ENCODE measurements at places on chromosomes 6 and 20.

- DNase-seq, result no peak
Observed at GRCh38 chr6:168326294-168327261, 7.0 kb upstream of the DACT2 start.

DNA sequence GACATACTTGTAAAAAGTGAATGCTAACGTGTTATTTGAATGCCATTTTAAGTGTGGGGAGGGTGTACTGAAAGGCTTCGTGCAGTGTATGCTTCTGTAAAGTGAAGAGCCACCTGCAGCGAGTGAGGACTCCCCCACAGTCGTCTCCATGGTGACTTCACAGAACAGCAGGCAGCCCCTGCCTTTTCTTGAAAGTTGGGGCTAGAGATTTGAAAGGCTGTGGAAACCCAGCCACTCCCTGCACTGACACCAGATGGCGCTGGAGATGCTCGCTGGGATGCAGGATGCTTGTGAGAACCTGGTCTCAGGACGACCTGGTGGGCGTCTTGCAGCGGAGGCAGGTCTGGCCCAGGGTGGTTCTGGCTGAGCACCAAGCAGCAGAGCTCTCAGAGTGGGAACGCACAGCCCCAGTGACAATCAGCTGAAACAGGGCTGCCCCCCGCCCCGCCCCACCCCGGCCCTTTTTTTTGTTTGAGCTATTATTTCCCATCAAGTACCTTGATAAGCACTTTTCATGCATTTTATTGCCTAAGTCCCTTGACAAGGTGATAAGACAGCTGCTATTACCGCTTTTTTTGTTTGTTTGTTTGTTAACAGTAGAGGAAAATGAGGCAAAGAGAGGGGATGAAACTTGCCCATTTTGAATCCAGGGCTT, 150.3 kb downstream of the SYCP2 start:
- peak; percentile 52 for DNase-seq

DNA sequence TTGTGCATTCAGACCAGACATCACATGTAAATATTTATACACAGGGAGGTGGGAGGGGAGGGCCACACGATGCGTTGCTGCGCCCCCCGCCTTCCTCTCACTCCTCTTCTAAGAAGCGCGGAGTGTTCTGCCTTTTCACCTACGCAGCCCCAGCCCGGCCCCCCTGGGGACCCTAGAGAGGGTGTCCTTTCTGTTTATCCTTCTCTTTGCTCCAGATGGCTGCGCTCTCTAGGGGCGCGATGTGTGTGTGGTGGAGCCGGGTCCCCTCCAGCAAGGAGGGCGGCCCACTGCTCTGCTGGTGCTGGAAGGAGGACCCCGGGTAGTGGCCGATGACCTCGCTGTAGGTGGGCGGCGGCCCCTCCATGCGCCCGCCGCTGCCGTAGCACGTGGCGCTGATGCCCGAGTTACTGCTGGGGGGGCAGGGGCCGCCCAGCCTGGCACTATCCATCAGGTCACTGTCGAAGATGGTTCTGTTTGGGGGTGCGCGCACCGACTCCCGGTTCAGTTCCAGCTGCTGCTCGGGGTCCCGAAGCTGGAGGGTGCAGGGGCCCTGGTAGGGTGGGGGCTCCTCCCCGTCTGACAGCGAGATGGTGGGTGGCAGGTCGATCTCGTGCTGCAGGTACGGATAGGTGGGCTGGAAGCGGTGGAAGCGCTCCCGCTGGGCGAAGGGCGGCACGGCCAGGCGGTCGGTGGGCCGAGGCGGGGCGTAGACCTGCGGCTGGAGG, 31.8 kb upstream of the ZBP1 start:
- no peak for DNase-seq

DNA sequence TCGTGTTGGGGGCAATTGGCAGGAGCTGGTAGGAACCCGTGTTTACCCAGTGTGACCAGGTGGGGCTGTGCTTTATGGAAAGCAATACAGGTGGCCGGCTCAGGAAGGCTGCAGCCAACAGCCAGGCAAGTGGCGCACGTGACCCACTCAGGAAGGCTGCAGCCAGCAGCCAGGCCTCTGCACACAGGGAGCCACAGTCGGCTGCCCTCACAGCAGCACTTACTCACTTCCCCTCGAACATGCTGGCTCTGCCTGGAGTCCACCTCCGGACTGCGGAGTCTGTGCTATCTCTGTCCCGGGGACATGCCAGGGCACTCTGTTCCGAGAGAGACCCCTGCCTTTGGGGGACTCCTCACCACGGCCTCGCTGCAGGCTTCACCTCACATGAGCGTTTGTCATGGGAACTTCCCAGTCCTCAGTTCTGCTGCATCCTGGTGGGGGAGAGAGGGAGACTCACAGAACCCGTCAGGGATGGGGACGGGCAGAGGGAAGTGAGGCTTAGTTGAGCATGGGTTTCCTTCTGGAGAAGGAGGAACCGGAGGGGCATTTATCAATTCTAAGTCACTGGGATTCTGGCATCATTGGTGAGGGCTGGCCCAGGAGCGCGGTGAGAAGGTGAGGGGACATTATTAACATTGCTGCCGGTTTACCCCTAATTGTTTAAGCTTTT, 76.8 kb downstream of the TTLL2 start:
- DNase-seq, result peak; percentile 69

DNA sequence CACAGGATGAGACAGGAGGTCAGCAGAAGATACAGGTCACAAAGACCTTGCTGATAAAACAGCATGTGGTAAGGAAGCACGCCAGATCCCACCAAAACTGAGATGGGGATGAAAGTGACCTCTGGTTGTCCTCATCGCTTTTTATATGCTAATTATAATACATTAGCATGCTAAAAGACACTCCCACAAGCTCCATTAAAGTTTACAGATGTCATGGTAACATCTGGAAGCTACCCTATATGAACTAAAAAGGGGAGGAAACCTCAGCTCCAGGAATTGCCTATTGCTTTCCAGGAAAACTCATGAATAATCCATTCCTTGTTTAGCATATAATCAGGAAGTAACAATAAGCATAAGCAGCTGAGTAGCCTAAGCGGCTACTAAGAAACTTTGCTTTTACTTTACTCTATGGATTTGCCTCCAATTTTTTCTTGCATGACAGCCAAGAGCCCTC, 8.4 kb upstream of the RIN2 start:
- DNase-seq, result no peak

DNA sequence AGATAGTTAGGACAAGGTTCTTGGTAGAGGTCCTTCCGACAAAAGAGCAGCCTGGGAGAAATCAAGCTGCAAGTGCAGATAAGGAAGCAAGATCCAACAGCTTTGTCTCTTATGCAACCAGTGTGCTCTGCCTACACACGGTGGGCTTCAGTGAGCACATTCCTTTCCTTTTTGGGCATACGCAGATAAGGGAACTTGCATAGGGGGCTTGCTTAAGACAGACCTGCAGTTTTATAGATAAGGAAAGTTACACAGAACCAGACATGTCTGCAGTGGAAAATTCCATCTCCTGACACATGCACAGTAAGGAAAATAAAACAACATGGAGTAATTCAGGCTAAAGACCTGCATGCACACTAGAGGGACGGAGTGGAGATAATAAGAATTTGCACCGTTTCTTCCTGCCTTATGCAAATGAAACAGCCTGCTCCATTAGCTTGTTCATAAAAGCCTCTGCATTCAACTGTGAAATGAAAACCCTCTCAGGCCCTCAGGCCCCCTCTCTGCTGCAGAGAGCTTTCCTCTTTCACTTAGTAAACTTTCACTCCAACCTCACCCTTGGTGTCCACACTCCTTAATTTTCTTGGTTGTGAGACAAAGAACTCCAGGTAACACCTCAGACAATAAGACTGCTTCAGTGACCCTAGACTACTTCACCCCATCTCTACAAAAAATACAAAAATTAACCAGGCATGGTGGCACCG, 97.5 kb upstream of the MYLIP start:
- DNase-seq, result no peak

DNA sequence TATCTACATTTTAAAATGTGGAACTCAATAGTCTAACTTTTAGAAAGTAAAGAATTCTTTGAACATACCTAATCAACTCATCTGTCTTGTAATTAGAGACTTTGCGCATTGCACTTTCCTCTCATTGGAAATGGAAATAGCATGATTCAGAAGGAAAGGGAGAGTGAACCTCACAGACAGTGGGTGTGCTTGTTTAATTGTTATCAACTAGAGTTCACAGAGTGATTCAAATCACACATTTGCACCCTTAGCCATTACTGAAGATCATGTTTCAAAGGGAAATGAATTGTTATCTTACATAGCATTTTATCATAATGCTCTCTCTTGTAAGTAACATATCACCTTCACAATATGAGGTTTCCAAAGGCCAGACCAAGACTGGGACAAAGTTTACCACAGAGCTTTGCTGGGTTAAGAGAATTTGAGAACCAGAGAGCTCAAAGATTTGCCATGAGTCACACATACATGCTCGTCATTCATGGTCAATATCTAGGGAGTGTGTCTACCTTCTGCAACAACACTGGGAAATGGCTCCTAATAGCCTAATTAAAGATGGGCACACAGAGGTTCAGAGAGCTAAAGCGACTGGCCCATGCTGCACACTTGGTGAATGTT, 21.5 kb downstream of the GSTA3 start:
- DNase-seq, result no peak

DNA sequence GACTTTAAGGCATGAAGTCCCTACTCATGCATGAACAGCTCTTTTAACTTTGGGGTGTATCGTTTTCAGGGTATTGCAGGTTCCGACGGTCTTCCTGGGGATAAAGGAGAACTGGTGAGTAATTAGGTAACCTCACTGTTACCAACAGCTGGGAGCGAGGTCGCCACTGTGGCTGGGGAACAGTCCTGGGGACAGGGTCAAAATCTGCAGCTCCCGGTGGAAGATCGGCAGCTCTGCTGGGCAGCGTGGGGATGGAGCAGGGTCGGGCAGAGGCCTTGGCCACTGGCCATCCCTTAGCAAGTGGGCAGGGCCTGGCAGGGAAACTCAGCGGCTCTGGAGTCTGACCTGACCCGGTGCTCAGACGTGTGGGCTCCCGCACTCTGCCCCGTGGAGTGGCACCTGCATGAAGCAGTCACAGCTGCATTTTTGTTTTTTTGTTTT, 16.1 kb downstream of the COL9A3 start:
- DNase-seq, result no peak

DNA sequence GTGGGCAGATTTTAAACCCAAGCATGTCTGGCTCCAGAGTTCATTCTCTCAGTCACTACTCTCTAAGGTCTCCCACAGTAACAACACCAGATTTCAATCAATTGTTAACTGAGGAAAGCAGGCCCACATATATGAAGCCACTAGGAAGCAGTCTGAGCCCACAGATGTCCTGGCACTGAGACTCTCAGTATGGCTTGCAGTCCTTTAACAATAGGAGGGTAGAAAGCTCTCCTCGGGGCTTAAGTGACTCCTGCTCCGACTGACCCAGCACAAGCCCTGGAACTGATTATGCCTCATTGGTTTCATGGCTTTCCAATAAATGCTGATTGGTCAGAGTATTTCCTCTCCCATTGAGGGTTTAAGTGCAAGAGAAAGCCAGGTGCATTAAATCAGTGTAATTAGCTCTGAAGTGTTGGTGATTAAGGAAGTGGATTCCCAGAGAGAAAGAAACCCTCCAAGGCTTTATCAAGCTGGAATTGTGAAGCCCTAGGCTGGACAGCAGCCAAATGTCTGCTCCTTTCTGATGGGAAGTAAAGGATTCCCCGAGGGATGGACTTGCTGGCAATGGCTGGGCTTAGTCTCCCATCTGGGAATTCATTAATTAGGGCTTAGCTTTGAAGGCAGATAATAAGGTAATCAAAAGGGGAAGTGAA, 76.6 kb upstream of the PROKR2 start:
- no peak for DNase-seq

DNA sequence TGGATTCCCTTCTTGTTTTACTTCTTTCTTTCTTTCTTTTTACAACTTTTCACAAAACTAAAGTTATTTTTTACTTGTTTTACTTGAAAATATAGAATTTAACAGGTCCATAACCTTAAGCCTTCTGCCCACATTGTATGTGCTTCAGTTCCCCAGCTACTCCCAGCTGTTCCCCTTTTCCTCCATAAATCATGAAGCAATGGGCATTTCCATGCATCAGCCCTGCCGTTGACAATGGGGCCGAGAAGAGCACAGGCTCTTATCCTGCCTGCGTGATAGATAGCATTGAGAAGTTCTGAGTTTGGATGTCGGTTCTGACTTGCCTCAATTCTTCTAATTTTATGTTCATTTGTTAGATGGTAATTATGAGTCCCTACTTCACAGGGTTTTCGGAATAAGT, 583.8 kb downstream of the CDH26 start:
- DNase-seq, result no peak

DNA sequence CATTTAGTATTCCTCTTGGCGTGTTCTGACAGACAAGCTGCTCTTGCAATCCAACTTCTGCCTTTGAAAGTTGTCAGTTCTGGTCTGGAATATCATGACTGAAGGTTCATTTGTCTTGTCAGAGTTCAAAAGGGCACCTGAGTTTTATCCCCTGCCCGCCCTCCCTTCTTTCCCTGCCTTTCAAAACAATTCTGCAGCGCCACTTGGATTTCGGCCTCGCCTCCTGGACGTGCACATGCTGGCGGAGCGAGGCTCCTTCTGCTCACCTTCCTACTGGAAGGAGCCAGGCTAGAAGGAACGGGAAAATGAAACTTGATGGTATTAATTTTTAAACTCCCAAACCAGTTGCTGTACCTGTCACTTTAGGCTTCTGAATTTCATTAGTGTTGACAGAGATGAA, 55.7 kb upstream of the HDGFL1 start:
- no peak for DNase-seq

- no peak for DNase-seq
Observed at GRCh38 chr6:44201638-44202303, 15.0 kb upstream of the MYMX start.

GRCh38 chr6:80535914-80536565, 429.6 kb downstream of the BCKDHB start:
- DNase-seq, result no peak

- no peak for DNase-seq
Observed at GRCh38 chr6:3794092-3794491, 42.6 kb upstream of the PXDC1 start.

- DNase-seq, result no peak
Observed at GRCh38 chr6:155115893-155116570, 120.9 kb downstream of the TIAM2 start.

DNA sequence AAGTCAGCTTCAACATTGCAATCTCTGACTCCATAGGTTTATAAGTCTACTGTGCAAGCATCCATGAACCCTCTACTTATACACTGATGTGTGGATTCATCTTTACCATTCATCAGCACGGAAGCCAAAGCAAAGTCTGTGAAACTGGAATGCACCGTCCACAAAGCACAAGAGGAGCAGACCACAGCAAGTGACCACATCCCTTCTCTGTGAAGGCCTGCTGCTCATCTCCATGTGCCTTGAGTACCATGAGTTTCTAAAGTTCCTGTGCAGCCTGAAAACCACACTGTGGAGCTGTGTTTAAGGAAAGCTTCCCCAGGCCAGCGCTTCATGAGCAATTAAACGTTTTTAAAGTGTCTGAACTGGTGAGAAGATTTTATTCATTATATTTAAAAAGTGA, 20.0 kb downstream of the GABRR1 start:
- DNase-seq, result no peak

- no peak for DNase-seq
Observed at GRCh38 chr6:16295060-16295459, 56.7 kb downstream of the GMPR start.

- no peak for DNase-seq
Observed at GRCh38 chr20:31803552-31804291, 15.4 kb upstream of the MYLK2 start.
